ENCODE measurements at places on chromosomes 4 and X.

DNA sequence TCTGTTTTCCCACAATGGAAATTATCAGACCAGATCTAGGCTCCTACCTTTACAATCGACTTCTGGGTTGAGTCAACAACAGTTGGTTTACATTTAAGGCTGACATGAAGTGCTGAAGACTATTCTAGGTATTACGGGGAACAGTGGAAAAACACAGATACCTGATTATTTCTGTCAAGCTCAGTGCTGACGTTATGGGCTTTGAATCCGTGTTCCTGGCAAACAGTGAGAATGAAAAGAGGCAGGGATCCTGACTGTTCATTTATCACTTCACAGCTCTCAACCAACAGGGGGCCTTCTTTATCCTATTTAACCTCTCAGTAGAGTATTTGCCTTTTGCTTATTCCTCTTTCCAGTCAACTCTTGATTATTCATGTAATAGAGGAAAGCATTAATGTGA is 43.1 kb downstream of the TMEM164 start:
- DNase-seq: no peak

DNA sequence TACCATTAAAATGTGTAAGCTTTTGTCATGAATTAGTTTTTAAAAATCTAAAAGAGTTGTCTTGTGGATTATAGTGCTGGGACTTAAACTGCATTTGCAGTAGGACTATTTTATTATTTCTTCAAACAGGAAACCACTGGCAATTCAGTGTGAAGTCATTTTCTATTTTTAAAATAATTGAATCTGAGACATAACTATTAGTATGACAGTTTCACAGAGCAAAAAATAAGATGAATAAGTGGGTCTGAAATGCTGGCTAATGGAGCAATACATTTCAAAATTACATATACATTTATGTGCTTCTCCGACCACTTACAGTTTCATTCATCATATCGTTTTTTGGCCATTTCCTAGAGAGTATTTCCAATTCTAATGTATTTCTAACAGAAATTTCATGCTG is 75.3 kb upstream of the RAPGEF2 start:
- no peak for DNase-seq

GRCh38 chr4:137206781-137207180 is 325.5 kb downstream of the PCDH18 start:
- no peak for DNase-seq

GRCh38 chr4:139460565-139460964 is 6.6 kb downstream of the RAB33B start:
- no peak for DNase-seq

GRCh38 chr4:11529625-11530201 is 101.0 kb upstream of the HS3ST1 start:
- DNase-seq: no peak

DNA sequence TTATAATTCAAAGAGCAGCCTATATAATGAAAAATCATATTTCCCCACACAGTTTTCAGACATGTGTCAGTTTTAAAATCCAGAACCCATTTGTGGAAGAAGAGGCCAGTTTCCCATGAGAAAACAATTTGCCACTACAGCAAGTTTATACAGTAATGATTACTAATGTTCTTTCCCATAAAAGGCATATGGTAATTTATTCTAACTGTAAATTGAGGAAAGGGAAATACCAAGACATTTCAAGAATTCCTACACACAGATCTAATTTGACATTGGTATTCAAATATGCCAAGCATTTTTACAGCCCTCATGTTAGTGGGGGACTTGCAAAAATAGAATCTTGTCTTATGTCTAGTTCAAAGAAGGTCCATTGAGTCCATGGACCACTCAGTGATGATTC is 1368.6 kb downstream of the FSTL5 start:
- DNase-seq: no peak

GRCh38 chr4:23305026-23305425 is 584.8 kb downstream of the PPARGC1A start:
- DNase-seq: no peak

DNA sequence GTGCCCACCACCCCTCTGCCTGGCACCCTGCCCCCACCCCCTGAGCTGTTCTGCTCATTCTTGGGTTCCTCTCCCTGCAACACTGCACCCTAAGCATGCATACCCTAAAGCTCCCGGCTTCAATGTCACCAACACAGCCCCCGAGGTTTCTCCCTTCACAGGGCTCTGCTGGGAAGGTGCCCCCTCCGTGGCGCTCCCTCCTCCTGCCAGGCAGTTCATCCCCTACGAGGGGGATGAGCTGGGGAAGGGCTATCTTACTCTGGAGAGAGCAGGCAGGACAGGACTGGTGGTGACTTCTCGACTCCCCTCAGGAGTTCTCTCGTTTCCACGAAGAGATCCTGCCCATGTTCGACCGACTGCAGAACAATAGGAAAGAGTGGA is 6.5 kb downstream of the ATP5ME start:
- no peak for DNase-seq

DNA sequence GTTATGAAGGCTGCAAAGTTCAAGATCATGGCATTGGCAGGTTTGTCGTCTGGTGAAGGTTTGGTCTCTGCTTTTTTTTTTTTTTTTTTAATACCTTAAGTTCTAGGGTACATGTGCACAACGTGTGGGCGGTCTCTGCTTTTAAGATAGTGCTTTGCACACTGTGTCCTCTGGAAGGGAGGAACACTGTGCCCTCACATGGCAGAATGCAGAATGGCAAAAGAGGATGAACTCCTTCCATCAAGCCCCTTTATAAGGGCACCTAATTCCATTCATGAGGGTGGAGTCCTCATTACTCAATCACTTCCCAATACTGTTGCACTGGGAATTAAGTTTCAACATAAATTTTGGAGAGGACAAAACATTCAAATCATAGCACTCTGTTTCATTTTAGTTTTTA is 101.4 kb downstream of the GLRA2 start:
- no peak for DNase-seq

GRCh38 chr4:101014417-101014816 is 332.9 kb downstream of the PPP3CA start:
- no peak for DNase-seq

- DNase-seq: no peak
These were observed 15.0 kb downstream of the BTK start for GRCh38 chrX:101370888-101371504.

GRCh38 chr4:2217726-2218125 is 24.2 kb downstream of the HAUS3 start:
- no peak for DNase-seq

- DNase-seq: no peak
These were observed 174.2 kb upstream of the NOCT start for GRCh38 chr4:138841343-138841742.

GRCh38 chr4:26235500-26235899 is 85.3 kb upstream of the RBPJ start:
- no peak for DNase-seq

DNA sequence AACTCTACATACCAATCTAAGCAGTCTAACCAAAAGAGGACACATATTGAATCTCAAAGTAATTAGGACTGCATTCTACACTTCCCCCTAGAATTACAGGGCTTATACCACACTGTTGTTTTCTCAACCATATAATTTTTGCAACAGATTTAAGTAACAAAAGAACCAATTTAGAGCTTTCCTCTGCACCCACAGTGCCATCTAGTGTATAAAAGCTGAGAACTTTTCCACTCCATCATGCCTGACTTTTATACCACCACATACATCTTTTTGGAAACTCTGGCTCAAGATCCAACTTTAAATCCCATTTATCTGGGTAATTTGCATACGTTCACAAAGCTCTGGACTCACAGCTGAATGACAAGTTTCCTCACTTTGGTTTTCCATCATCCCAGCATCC is 99.5 kb downstream of the EFHC2 start:
- no peak for DNase-seq

GRCh38 chr4:8765631-8766590 is 105.7 kb downstream of the HMX1 start:
- DNase-seq: no peak

DNA sequence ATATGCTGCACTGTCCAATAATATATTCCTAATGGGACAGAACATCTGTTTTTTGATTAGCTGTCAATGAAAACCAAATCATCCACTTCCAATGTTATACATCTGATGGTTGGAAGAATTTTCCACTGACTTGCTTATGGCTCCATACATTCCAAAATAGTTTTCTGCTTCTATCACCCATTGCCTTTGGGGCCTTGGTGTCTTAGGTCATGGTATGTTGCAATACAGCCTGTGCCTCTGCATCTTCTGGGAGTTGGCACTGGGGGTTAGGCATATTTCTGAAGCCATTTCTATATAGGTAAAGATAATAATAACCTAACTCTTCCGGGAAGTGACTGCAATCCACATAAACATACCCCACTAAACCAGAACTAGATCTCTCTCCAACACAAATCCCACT is 53.2 kb upstream of the NR3C2 start:
- DNase-seq: no peak

- DNase-seq: no peak
These were observed 241.7 kb downstream of the SNCA start for GRCh38 chr4:89595125-89595789.

GRCh38 chrX:154737136-154737535 is 13.7 kb downstream of the GAB3 start:
- DNase-seq: no peak

DNA sequence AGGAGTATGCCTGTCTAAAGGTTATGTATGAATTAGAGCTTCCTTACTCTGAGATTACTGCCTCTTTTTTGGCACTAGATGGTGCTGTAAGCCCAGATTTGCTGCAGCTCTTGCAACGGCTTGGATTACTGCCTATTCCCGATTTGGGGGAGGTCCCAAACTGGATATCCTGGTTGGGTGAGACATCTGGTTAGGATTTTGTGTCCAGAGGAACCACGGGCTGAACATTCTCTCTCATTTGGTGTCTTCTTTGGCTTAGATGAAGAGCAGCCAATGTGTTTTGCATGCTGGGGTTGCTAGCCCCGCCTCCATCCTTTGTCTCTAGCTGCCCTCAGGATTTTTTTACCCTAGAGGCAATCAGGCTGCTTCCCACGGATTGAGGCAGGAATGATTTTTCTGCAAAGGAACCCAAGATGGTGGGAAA is 31.9 kb downstream of the F8A1 start:
- peak; percentile 1 for DNase-seq

Measured in activated T-cell treated with anti-CD3 and anti-CD28 coated beads for 24 hours (primary cell).